ENCODE measurements at places on chromosomes 1 and 21.

GRCh38 chr1:117612517-117613248, 6.8 kb downstream of the TENT5C start:
- DNase-seq, result no peak

GRCh38 chr1:225736437-225737098, 41.1 kb upstream of the SRP9 start:
- no peak for DNase-seq

GRCh38 chr1:224769452-224770335, 153.6 kb downstream of the CNIH3 start:
- DNase-seq, result no peak

- DNase-seq, result no peak
These were observed 24.3 kb downstream of the LMOD1 start for GRCh38 chr1:201921952-201922558.

DNA sequence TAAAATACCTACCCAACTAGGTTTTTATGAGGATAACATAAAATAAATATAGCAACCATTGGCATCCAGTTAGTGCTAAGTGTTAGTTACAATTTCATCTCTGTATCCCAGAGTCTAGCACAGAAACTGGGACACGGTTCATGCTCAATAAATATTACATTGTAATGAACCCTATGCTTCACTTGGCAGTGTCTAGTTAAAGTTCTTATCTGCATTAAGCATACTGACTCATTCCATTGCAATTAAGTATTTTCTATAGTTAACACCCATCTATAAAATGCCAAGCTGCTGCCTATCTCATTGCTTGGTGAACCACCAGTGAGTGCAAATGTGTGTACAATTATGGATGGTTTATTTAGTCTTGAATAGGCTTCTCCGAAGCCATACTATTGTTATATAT, 15.2 kb downstream of the CHML start:
- DNase-seq, result no peak

GRCh38 chr1:43668956-43669355, 19.0 kb downstream of the KDM4A start:
- no peak for DNase-seq

GRCh38 chr1:67572594-67573221, 112.3 kb upstream of the GADD45A start:
- peak; percentile 72 for DNase-seq

DNA sequence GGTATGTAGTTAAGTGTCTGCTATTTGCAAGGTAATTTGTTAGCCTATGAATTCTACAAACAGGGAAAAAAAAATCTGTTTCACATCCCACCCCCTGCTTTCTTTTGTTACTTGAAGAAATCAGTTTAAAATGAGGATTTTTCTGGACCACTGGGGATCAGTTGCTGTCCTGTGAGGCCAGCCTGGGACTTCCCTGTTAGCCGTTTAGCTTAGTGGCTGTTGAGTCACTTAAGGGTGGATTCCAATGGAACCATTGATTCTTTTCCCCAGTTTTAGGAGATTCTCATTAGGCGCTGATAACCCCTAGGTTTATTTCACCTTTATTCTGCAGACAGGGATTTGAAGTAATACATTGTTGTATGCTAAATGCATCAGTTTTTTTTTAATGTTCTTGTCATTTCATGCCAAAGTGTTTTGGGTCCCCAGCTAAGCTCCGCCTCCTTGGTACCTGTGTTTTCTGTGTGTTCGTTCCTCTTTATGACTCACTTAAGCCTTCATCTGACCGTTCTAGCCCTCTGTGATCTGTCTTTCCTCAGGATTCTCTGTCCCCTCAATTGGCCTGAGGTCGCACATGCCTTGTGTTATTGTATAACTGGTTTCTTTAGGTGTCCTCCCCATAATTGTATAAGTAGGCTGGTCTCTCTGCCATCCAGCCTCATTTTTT, 59.3 kb downstream of the NOS1AP start:
- no peak for DNase-seq

Data from NCI-H2171 (cell line).